ENCODE measurements at places on chromosomes 3 and 15.

DNA sequence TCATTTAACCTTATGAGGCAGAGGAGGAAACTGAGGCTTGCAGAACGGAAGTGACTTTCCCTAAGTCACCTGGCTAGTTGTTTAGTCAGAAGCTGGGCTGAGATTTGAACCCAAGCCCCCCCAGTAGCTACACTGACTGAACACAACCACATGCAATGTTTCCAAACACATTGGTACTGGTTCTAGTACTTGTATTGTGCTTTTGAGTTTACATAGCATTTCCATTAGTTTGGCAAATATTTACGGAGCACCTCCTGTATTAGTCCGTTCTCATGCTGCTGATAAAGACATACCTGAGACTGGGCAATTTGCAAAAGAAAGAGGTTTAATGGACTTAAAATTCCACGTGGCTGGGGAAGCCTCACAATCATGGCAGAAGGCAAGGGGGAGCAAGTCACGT lies 56.3 kb upstream of the ITGA11 start:
- no peak for DNase-seq

GRCh38 chr3:52068730-52069129 lies 12.4 kb upstream of the DUSP7 start:
- no peak for DNase-seq

DNA sequence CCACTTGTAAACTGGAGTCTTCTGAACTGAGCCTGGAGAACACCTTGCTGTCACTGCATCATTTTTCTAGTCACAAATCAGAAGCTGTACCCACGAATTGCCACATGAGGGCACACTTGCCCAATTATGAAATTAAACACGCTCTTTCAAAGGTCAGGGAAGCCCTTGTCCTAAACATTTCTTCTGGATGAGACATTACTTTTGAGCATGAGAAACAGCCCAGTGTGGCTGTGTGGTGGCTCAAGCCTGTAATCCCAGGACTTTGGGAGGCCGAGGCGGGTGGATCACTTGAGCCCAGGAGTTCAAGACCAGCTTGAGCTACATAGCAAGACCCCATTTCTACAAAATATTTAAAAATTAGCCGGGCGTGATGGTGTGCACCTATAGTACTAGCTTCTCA lies 27.5 kb upstream of the CFAP161 start:
- no peak for DNase-seq

- no peak for DNase-seq
Observed at GRCh38 chr3:152656214-152656971, 178.5 kb upstream of the P2RY1 start.

- no peak for DNase-seq
Observed at GRCh38 chr15:31660816-31661215, 334.2 kb downstream of the KLF13 start.

GRCh38 chr3:82163907-82164520 lies 402.6 kb upstream of the GBE1 start:
- DNase-seq, result no peak

GRCh38 chr3:49625071-49625470 lies 49.1 kb upstream of the APEH start:
- DNase-seq, result no peak

DNA sequence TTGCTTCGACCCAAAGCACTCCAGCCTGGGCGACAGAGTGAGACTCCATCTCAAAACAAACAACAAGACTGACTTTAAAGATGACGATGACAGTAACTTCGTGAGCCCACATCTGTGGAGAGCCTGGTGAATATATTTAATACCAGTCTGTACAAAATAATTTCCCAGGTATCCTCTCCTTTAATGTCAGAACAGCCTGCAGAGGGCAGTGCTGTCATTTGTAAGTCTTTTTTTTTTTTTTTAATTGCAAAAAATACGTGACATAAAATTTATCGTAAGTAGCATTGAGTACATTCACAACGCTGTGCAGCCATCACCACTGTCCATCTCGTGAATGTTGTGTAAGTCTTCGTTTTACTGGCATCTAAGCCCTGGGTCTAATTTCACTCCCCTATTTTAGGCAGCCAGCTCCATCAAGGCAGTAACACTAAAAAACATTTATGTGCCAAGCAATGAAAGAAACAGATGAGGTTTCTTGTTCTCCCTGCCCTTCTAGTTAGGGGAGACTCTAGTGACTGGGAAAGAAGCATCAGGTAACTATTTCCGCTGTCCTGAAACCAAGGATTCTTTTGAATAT lies 1.4 kb downstream of the HTD2 start:
- no peak for DNase-seq

DNA sequence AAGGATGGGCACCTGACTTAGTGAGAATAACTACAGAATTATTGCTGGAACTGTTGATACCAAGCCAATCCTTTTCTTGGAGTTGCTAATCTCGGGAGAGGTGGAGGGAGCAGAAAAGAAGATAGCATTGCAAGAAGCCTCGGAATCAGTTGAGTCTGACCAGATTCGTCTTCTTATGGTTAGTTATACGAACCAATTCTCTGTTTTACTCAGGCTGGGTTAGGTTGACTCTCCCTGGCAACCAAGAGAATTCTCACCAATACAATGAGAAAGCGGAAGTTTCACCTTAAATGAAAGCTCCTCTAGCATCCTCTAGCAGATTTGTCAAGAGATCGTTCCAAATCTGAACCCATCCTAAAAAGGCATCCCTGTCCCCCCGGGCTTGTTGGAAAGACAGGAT lies 43.5 kb upstream of the UBE2E1 start:
- DNase-seq, result no peak

GRCh38 chr3:148079370-148079769 lies 618.3 kb upstream of the AGTR1 start:
- no peak for DNase-seq

DNA sequence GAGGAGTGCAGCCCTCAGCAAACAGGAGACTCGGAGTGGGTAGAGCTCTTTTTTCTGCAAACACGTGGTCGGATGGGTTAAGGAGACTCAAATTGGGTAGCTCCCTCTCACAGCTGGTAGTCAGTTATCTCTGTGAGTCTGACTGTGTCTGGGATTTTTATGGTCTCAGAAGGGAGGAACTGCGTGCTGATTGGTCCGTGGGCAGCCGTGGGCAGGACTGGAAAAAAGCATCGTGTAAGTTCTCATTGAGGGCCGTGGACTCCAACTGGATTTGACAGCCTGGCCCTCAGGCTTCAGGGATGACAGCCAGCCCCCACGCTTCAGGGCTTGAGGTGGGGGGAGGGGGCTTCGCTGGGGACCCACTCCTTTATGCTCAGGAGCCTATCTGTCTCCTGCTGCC lies 463.9 kb downstream of the EPHA3 start:
- no peak for DNase-seq

DNA sequence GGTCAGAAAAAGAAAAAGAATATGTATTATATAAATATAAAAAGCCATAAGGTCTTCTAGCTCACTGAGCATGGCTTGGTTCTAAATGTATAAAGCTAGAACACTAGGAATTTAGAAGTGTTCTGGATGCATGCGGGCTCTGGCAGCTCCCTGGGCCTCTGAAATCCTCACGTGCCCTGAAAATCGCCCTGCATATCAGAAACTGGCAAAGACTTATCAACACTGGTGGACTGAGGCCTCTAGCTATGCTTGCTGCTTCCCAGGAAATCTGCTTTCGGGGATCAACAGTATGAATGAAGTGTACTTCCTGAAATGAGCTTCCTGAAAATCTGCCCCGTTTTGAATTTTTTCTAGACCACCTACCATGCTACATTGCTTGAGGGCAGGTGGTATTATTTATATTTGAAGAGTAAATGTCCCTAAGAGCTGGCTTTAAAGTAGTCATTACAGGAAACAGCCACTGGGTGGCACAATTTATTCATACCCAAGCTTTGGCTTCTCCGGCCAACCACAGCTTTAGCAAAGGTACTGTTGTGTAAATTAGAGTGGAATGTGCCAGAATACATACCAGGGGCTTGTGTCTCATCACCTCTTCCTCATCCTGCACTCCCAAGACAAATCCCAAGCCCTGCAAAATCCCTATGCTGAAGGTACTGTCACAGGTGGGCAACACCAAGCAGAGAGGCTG lies 17.7 kb downstream of the CRTAP start:
- no peak for DNase-seq

DNA sequence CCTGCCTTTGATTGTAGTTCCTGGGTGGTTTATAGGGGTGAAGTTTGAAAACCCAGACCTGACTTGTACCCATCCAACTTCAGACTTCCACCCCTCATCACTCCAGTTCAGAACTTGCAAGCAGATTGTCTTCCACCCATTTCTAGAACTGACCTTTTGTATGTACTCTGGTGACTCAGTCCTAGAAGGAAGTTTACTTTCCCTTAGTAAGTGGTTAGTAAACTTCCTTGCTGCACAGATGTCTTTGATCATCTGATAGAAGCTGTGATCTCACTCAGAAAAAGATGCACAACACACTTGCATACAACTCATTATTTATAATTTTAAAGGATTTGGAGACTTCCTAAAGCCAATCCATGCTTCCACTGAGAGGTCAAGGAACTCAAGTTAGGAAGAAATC lies 368.0 kb downstream of the MFSD1 start:
- no peak for DNase-seq

GRCh38 chr3:151265866-151266265 lies 12.5 kb downstream of the P2RY14 start:
- peak; percentile 45 for DNase-seq

- DNase-seq, result no peak
Observed at GRCh38 chr3:58683466-58683865, 16.9 kb upstream of the FAM3D start.

DNA sequence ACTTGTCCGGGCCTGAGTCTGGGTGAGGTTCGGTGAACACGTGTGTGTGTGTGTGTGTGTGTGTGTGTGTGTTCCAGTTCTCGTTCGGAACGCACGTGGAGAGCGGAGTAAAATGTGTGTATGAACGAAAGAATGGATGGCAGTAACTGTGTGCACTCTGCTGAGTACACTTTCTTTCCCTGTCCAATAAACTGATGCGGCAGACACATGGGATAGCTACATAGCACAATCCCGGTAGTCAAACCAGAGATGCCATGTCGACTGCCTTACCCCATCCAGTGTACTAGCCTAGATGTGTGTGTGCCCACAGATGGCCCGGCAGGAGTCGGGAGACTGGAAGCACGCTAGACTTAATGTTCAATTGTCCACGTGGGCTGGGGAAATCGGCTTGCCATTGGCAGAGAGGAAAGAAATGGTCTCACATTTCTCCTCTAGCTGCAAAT lies 507 bp upstream of the GOLIM4 start:
- DNase-seq, result peak; percentile 75

GRCh38 chr3:30895329-30895728 lies 868 bp upstream of the GADL1 start:
- no peak for DNase-seq

DNA sequence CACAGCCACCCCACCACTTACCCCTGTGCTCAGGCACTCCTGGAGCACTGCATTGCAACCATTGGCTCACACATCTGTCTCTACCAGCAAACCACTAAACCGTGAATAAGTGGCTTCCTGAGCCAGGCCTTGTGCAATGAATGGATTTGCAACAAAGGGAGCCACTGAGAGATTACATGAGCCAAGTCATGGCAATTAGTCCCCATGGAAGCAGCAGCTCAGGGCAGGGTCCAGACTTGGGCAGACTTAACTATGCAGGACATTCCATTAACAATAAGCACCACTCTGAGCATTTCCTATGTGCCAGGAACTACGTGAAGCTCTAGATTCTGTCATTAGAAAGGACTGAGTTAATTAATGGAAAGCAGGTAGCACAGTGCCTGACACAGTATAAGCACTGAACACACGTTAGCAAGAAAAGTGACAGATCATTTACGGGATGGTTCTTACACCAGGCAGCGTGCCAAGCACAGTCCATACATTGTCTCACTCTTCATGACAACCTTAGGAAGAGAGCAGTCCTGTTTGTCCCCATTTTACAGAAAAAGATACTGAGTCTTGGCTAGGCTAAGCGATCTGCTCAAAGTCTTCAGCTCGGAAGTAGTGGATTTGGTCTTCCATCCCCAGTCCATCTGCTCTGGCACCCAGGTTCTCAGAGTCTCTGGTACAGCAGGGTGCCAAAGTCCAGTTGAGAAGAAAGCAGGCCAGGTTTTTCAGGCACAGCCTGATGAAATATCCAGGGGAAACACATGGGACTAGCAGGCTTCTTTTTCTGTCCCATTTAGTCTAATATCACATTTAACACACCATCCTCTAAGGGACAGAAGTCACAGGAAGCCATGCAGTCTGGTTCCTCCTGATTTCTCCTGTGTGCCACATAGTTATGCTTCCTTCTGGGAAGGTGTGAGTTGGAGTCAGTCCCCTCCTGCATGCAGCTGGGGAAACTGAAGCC lies 44.1 kb downstream of the LIPC start:
- no peak for DNase-seq

GRCh38 chr3:118181274-118181673 lies 853.4 kb downstream of the IGSF11 start:
- no peak for DNase-seq

DNA sequence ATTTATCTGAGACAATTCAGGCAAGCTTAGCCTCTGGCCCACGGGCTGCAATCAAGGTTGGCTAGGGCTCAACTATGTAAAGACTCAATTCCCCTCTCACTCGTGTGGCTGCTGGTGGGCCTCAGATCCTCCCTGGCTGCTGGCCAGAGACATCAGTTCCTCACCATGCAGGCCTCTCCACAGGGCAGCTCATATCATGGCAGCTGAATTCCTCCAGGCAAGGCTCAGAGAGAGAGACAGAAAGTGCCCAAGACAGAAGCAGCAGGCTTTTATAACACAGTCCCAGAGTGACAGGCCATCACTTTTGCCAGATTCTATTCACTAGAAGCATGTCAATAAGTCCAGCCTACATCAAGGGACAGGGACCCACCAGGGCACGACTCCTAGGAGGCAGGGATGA lies 63.2 kb downstream of the XXYLT1 start:
- no peak for DNase-seq

DNA sequence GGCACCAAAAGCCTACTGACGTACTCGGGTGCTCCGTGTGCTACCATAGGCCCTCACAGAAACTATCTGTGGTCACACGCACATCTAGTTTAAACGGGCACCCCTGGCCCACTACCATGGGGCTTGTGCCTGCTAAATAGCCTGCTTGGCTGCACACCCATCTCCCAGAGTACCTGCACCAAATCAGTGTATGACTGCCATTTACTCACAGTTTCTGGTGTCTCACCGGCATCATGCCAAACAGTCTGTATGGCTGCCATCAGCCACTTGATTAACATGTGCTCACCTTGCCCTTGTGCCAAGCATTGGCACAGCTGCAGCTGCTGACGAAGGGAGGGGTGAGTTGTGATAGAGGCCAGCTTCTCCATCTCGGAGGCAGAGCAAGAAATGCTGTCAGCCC lies 232.7 kb downstream of the IGSF11 start:
- no peak for DNase-seq

- DNase-seq, result no peak
Observed at GRCh38 chr15:63295341-63295740, 17.9 kb downstream of the APH1B start.

- no peak for DNase-seq
Observed at GRCh38 chr3:41872157-41872556, 89.7 kb downstream of the ULK4 start.

DNA sequence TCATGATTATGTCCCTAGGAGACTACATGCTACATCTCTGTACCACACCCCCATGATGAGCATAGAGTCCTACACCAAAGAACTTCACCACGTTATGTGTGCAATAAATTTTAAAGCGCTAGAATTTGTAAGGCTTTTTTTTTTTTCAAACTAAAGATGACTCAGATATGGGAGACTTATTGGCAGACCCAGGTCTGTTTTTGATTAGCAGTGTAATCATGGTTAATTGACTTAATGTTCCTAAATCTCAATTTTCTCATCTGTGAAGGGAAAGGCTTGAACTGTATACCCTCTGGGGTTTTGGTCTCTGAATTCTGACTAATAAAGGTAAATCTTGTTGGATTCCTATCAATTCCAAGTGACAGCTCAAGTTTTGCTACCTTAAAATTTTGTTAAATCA lies 26.4 kb downstream of the ABI3BP start:
- no peak for DNase-seq

GRCh38 chr15:78685925-78686324 lies 44.9 kb upstream of the CHRNB4 start:
- no peak for DNase-seq

All from lower lobe of right lung (tissue), 2 donors.